ENCODE measurements at places on chromosomes 11 and 22.

GRCh38 chr11:65562788-65563187 lies 4.6 kb upstream of the LTBP3 start:
- no peak for DNase-seq

- no peak for DNase-seq
Measured at GRCh38 chr11:15878756-15879155, 477.6 kb downstream of the SOX6 start.

GRCh38 chr11:23370580-23371275 lies 510.5 kb upstream of the CCDC179 start:
- no peak for DNase-seq

- DNase-seq, result no peak
Measured at GRCh38 chr11:9089636-9090035, 1.8 kb downstream of the SCUBE2 start.

DNA sequence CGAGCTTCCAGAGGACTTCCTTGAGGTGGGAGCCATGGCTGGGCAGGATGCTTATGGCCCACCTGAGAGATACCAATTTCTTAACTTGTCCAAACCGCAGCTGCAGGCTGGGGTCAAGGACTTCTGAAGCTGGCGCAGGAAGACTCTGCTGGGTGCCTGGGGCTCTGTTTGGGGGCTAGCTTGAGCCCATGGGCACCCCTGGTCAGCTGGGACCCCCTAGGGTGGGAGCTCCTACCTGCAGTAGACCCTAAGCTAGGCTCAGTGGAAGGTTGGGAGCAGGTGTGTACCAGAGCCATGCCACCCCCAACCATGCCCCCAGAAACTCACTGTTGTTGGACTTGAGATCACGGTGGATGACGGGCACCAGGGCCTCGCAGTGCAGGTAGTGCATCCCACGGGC lies 1.3 kb downstream of the MAP3K11 start:
- no peak for DNase-seq

DNA sequence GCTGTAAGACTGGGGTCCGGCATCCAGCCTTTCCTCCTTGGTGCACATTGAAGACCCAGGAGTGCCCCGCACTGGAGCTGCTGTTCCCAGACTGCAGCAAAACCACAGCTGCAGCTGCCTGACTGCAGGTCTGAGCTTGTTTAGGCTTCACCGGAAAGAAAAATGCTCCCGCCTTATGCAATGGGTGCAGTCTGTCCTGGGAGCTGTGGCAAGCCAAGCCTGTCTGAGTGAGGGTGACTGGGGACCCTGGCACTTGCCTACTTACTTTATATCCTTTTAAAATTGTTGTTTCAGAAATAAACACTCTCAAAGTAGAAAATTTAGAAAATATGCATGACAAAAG lies 23.3 kb upstream of the CD44 start:
- DNase-seq, result peak; percentile 10

DNA sequence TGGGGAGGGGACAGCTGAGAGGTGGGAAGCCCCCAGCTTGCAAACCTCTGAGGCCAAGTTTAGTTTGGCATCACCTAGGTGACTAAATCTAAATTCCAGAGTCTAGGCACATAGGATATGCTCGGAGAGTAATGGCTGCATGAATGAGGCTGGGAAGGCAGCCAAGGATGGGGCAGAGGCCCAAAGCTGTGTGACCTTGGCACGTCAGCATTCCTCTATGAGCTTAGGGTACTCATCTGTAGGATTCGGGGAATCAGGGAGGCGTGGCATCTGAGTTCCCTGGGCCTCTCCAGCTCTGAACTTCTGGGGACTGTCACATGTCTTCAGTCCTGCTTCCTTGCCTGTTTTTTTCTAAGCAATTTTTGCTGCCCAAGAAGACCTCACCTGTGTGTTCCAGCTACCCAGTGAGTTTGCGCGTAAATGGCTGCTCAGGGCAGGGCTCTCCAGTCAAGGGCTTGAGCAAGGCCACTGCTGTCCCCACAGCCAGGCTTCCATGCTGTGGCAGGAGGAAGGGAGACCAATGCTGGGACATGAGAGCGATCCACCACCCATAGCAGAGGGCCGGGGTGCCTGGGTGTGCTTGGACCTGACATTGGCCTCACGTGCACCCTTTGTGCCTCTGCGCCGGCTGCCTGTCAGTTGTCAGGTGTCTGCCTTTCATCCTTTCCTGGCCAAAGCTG lies 13.9 kb downstream of the DAGLA start:
- DNase-seq, result no peak

GRCh38 chr22:27827604-27828587 lies 26.3 kb upstream of the MN1 start:
- no peak for DNase-seq

GRCh38 chr22:42664976-42665831 lies 16.0 kb upstream of the CYB5R3 start:
- no peak for DNase-seq

- no peak for DNase-seq
Measured at GRCh38 chr11:67270256-67271204, 4.3 kb downstream of the GRK2 start.

- no peak for DNase-seq
Measured at GRCh38 chr11:2549491-2549875, 104.7 kb downstream of the KCNQ1 start.

DNA sequence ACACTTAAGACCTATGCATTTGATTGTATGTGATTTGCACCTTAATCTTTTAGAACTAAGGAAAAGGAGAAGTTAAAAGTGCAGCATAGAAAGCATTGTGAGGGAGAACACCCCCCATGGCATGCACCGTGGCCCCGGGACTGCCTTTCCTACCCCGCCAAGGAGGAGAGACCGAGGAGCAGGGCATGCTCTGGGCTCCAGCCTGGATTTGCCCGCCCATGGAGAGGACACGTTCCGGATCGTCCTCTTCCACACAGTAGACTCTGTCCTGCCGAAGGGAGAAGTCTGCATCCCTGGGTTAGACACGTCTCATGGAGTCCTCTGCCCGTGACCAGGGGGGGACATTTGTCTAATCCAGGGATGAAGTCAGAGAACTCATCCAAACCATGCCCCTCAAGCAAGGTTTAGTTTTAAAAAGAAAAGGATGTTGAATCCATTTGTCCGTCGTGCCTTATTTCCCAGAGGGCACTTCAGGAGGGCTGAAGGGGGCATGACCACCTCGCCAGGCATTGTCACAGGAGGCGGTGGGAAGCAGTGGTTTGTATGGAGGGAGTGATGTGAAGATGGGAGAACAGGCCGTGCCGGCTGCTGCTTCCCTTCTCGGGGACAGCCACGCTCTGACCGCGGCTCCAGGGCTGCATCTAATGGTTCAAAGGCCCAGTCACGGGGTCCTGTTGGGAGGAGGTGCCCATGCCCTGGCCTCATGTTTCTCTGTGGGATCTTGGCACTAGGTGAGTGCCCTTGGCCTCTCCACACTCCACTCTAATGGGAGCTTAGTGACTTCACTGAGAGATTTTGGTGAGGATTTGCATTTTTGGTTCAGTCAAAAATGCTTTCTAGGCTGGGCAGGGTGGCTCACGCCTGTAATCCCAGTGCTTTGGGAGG lies 66.2 kb upstream of the GAL start:
- DNase-seq, result no peak
